HS-5 (cell line): ENCODE measurements at places on chromosomes 2 and 18.

- no peak for DNase-seq
Measured at GRCh38 chr2:203578759-203579643, 43.9 kb upstream of the RAPH1 start.

DNA sequence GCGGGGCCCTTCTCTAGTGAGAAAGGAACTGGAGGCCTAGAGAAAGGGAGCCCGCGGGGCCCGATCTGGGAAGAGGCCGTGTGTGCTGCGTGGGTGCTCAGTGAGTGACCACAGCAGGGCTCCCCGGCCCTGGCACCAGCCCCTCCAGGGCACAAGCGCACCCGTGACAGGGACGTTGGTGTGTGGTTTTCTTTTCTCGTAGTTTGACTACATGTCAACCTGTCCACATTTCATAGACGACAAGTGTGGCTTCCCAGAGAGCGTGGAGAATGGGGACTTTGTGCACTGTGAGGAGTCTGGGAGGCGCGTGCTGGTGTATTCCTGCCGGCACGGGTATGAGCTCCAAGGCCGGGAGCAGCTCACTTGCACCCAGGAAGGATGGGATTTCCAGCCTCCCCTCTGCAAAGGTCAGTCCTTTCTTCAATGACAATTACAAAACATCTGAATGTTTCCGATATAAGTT lies 83.1 kb downstream of the TPO start:
- no peak for DNase-seq

- no peak for DNase-seq
Measured at GRCh38 chr2:81647715-81648230, 1343.2 kb upstream of the LRRTM1 start.

DNA sequence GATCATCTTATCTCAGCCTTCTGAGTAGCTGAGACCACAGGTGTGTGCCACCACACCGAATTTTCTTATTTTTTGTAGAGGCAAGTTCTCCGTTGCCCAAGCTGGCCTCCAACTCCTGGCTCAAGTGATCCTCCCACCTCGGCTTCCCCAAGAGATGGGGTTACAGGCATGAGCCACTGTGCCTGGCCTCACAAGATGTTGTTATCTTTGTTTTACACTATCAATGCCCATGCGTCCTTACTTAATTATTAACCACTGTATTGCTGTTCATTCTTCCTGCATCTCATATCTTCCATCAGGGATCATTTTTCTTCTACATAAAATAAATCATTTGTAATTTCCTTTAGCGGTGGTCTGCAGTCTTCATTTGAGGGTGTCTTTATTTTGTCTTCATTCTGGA lies 181.9 kb downstream of the TGIF1 start:
- DNase-seq = no peak

- no peak for DNase-seq
Measured at GRCh38 chr2:145841973-145842372, 1322.1 kb upstream of the ZEB2 start.

GRCh38 chr18:8153887-8154583 lies 455.2 kb upstream of the RAB12 start:
- peak; percentile 22 for DNase-seq

DNA sequence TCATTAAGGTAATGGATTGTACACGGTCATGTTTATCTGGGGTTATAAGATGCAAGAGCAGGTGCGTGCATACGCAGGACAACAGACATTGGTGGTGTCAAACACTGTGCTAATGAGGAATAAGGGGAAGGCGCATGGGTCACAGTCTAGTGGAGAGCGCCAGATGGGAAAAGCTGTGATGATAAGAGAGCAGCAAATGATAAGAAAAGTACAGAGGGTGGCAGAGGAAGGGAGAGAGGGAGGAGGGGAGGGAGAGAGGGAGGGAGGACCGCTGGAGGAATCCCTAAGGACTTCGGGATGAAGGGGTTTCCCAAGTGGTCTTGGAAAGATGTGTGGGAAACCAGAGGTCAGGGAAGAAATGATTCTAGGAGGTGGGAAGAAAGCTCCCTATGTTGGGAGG lies 2.9 kb downstream of the TNFRSF11A start:
- DNase-seq = no peak

- DNase-seq = no peak
Measured at GRCh38 chr18:23992089-23992940, 22.2 kb upstream of the TTC39C start.

DNA sequence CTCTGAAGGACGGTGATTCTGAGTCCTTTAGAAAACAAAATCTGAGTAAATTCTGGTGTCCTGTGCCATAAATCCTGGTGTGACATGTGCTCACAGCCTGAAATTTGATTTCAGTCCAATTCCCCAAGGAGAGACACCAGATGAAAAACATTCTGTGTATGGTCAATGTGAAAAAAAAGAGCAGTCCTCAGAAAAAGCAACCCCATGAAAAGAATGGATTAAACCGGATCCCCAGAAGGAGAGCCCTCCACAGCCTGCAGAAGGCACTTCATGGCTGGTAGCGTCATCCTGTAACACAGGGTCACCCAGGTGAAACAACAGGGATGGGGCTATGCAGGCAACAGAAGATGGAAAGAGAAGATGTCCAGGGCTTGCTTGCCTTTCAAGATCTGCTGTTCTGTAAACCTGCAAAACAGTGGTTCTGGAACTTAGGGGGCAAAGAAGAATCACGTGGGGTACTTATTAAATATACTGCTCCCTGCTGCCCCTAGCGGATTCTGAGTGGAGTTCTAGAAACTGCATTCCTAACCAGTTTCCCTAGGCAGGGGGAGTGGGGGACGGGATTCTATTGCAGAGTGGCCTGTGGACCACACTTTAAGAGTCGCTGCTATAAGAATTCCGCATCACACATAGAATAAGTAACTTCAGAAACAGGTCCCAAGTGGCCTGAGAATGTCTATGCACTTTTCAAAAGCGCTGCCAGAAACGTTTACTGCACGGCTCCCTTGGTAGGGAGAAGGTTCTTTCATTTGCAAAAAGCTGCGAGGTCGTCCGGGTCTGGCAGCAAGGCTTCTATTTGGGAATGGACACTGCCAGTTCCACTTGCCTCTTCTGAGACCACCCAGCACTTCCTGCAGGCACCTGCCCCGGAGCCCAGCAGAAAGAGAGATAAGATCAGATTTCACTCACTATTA lies 118.9 kb upstream of the ARL5A start:
- DNase-seq = no peak

- no peak for DNase-seq
Measured at GRCh38 chr2:121804340-121804739, 48.9 kb downstream of the TSN start.

GRCh38 chr18:3911413-3911812 lies 461.4 kb downstream of the TGIF1 start:
- no peak for DNase-seq

DNA sequence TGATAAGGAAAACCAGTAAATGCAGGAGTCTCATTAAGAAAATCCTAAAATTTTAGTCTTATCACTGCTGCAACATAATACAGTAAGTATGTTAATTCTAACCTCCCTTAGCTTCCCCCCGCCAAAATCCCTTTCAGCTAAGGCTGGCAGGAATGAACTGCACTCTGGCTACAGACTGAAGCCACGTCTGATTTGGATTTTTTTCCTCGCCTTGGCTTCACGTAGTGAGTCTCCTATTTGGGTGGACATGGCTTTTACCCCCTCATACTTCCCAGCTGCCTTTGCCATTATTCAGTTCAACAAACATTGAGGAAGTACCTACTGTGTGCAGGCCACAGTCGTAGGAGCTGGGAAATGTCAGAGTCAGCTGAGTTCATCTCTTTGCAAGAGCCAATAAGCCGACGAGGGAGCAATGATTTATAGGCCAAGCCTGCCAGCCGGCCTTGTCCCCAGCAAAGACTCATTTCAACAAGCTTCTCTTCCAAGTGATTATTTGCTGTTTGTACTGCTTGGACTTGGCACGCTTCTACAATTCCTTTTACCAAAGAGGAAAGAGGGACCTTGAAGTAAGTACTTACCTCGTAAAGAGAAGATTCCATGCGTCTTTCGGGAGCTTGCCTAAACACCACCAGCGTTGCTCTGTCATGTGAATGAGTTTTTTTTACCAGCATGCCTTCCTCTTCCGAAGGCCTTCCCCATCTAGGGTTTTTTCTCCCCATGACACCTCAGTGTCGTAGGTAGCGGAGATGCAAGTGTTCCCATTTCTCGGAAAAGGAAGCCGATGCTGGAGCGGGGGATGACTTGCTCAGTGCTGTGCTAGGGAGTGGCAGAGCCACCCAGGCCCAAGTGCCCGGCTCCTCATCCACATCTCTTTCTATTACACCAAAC lies 138.6 kb downstream of the KLHL29 start:
- DNase-seq = no peak

DNA sequence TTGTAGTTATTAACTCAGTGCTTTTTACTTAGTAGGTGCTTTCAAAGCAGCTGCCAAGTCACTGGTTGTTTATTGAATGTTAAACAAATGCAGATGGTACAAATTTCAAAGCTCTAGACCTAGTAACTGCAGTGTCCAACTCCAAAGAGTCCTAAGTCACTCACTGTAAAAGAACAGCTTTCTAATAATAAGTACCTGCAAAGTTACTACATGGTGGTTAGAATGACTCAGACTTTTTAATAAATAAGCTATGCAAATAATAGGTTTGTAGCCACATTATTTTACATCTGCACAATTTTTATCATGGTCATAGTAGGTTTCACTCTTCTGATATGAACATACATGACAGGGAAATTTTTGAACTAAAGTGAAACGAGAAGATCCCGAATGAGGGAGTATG lies 1620.4 kb upstream of the CELF4 start:
- DNase-seq = no peak

DNA sequence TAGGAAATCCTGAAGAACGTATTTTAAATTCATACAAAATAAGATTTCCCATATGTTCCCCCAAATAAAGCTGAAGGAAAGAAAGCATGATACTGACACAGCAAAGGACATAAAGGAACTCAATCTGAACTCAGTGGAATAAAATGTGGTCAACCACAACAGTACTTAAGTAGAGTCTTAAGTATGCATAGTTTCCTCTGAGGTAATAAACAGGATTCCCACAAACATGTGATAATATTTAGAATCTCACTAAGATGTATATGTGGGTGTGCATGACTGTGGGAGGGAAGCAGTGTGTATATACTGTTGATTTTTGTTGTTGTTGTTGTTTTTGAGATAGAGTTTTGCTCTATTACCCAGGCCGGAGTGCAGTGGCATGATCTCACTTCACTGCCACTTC lies 69.3 kb downstream of the NOL10 start:
- peak; percentile 68 for DNase-seq

GRCh38 chr2:180980943-180981911 lies 822 bp downstream of the UBE2E3 start:
- DNase-seq = no peak

GRCh38 chr2:224922142-224922727 lies 120.0 kb downstream of the DOCK10 start:
- DNase-seq = no peak

GRCh38 chr2:73892631-73893329 lies at the start of gene ACTG2:
ACTG2 (plus strand) TSS chr2:73893008; CDS start chr2:73901312, 8,304 bp downstream.
- DNase-seq = no peak

DNA sequence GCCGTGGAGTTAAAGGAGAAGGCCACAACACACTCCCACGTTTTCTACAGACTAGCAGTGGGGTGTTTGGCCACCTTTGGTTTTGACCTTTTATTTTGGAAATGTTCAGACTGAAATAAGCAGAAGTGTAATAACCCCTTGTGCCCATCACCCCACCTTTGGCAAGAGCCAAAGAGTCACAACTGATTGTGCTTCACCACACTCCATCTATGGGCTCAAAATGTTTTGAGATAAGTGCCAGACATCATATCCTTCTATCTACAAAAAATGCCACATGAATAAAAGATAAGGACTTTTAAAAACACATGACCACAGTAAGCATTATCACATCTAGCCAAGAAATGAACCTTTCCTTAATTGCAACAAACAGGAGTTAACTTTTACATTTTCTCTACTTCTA lies 9.9 kb upstream of the GPR35 start:
- no peak for DNase-seq

GRCh38 chr2:128663371-128664050 lies 344.8 kb upstream of the HS6ST1 start:
- no peak for DNase-seq

DNA sequence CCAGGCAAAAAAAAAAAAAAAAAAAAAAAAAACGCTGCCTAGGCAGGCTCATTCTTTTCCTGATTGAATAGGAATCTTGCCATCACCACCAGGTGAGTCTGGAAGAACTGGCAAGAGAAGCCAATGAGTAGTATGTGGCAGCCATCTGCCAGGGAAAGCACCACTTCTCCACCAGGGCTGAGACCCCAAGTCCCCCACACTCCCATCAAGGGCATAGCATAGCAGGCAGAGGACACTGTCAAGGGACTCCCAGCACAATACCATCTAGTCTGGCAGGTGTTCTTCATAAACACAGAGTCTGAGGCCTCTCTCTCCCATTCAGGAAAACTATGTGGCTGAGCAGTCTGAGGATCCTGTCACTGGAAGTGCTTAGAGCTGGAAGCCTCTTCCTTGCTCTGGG lies 538.1 kb upstream of the DSEL start:
- DNase-seq = no peak
